NCI-H2081 treated with DMSO at 0.1 percent for 48 hours (cell line): ENCODE measurements at places on chromosomes 2 and 18.

GRCh38 chr2:236178890-236179235 is 10.7 kb upstream of the GBX2 start:
- DNase-seq = no peak

DNA sequence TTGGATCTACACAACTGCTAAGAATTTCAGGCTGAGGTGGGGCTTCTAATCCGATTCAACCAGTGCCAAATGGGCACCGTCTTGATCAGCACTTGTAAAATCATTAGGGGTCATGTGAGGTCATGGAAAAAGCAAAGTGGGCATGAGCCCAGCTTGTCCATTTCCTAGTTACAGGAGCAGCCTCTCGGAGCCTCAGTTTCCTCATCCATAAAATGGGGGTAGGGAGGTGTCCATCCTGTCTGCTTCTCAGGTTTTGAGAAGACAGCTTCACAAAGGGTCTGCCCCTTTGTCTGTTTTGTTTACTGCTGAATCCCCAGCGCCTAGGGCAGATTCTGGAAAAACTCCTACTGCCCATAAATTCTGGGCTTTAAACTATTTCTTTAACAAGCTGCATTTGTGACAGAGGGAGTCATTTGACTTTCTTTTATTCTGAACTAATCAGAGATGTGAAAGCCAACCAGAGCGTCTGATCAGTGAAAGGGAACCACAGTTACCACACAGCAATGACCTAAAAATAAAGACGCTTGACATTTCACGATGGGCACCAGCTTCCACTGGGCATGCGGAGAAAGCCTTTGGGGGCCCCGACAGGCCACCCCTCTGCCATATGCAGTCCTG is 38.9 kb downstream of the DNMT3A start:
- DNase-seq = no peak

DNA sequence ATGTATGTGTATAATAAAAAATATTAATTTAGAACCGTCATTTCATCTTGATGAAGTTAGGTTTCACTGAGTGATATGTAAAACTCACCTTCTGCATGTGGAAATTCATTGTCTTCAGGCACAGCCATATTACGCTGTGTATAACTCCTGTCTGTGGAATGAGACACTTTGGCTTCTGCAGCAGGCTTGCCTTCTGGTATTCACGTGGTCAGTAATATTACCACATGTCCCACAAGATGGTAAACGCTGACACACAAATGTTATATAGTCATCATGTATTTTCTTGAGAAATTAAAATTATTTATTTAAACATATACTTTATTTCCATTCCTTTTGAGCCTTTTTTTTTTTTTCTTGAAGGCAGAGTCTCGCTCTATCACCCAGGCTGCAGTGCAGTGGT is 25.1 kb upstream of the AAK1 start:
- no peak for DNase-seq

GRCh38 chr2:141899740-141900139 is 231.1 kb downstream of the LRP1B start:
- DNase-seq = no peak

- no peak for DNase-seq
These were observed 17.3 kb downstream of the ALPK2 start for GRCh38 chr18:58611395-58612131.

DNA sequence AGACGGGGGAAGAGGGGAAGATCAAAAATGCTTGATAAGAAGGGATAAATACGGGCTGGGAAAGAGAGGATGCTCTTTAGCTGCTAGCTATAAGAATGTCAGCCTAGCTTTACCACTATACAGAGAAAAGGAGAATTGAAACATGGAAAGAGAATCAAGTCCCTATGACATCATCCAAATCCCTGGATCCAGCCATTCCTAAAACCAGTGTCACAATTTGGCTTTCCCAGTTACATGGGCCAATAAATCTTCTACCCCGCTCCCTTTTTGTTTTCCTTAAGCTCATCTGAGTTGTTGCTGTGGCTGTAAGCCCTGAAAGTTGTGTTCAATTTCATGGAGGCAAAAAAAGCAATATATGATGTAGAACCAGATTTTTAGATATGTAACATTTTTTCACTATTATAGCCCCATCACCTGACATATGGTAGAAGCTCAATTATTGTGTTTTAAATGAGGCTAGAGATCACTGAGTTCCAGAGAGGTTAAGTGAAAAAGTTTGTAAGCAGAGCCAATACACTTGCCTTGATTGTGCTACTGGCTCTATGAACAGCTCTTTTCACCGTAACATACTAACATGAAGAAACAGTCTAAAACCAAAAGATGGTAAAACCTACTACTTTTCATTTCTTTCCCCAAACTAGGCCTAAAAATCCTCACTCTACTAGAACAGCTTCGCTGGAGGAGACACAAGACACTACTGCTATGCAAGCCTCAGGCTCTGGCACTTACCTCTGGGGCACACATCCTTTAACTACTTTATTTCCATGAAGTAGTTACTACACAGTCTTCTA is 4.3 kb downstream of the HNRNPLL start:
- DNase-seq = no peak

- DNase-seq = no peak
These were observed 6.6 kb downstream of the BCL11A start for GRCh38 chr2:60546756-60547420.

DNA sequence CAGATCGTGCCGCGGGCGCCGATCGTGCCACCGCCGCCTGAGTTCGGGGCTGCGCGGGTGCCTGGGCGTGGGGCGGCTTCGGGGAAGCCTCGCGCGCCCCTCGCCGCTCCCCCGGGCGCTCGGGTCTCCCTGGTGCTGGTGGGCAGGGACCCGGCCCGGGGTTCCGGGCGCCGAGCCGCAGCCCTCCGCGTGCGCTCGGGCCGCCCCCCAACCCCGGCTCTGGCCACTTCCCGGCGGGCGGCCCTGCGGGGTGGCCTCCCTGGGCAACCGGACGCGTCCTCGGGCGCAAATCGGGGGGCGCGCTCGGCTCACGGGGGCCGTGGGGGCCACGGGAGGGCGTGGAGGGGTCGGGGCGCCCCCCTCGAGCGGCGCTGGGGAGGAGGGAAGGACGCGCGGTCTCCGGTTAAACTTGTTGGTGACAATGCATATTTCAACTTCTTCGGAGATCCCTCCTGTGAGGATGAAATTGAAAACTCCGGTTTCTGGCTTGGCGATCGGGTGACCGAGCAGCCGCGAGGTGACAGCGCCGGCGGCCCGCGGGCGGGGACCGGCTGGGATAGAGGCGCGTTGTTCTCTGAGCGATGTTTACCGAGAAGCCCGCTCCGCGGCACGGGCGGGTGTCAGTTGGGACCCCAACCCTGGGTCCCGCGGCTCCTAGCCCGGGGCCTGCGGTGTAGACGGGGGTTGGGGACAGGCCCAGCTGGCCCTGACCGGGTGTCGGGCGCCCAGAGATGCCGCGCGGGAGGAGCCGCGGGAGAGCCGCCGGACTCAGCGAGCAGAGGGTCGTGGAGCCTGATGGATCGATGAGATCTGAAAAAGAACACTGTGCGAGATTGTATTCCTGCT is 676 bp downstream of the SH3BP4 start:
- no peak for DNase-seq

GRCh38 chr2:119264781-119265692 is 41.4 kb downstream of the STEAP3 start:
- DNase-seq = peak; percentile 9

DNA sequence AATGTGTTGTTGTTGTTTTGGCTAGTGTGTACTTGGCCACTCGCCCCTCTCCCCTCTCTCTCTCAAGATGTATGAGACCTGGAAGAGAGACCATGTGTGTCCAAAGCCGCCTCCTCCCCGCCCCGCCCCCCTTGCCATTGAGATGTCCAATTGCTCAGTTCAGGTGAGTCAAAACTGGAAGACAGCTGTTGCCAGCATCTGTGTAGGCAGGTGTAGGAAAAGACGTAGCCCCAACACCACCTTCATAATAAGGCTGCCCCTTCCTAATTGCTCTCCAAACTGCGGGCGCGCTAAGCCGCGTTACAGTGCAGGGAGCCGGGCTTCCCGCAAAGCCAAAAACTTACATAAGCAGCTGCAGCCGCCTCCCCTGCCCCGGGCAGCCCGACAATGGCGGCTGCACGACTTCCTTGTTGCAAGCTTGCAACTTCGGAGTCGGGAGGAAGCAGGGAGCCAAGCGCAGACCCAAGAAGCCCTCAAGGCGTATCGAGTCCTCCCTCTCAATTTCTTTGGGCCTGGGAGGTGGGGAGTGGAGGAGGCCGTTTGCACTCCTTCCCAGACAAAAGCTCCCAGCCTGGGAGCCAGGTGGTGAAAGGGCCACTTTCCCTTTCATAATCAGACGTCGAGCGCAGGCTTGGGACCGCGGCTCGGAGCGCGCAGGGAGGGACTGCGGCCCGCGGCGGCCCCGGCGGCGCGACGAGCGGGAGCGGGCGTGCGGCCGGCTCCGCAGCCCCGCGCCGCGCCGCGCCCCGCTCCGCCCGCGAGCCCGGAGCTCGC is 882 bp downstream of the ZBTB14 start:
- DNase-seq = no peak

- no peak for DNase-seq
These were observed 160.8 kb downstream of the AGPS start for GRCh38 chr2:177553176-177553884.

- DNase-seq = no peak
These were observed 73.5 kb downstream of the VAPA start for GRCh38 chr18:9987345-9987744.
